ENCODE measurements at places on chromosomes 12 and 14.

- DNase-seq: no peak
Observed at GRCh38 chr14:49754570-49755097, 13.3 kb upstream of the KLHDC2 start.

GRCh38 chr12:91629440-91629839 is 446.8 kb upstream of the DCN start:
- DNase-seq: no peak

- DNase-seq: no peak
Observed at GRCh38 chr12:93706824-93707223, 29.6 kb downstream of the CRADD start.

DNA sequence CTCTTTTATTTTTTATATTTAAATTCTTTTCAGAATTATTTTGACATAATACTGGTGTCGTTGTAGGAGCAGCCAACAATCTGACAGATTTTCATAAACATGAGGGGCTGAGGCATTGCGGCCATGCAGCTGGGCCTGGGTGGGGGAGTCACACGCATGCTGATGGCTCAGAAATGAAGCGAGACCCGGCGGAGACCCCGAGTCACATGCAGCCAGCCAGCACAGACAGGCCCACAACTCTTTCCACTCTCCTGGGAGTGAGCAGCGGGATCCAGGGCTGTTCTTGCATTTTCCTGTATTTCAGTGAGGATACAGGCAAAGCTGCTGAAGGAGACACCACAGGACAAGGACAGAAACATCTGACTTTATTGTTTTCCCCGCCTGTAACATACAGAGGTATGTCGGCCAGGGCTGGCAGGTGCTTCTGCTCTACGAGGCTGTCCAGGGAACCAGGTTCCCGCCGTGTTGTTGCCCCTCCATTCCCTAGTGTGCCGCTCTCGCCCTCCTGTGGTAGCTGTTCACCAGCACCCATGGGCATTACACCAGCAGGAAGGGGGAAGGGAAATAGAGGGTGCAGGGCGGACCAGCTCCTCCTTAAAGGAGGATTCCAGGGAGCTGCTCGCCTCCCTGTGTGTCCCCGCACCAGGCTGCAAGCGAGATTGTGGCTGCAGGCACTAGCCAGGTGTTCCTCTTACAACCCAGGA is 30.5 kb downstream of the FZD10 start:
- no peak for DNase-seq

- no peak for DNase-seq
Observed at GRCh38 chr14:99724196-99724891, 40.2 kb downstream of the CYP46A1 start.

GRCh38 chr14:85599939-85600338 is 70.0 kb downstream of the FLRT2 start:
- DNase-seq: no peak

DNA sequence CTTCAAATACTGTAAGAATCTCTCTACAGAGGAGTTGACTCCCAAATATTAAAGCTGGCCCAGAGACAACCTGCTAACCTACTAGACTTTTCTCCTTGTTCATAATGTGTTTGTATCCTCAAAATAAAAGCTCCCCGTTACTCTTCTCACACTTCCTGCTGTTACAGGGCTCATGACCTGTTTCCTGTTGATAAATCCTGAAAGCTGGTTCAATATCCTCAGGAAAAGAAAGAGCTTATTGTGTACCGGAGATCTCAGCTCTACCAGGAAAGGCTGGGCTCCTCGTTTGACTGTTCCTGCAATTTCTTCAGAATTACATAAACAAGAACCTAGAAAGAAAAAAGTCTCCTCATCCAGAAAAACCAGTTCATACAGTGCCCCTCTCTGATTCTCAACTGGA is 30.8 kb downstream of the CLEC1A start:
- DNase-seq: no peak

- no peak for DNase-seq
Observed at GRCh38 chr12:304805-305204, 42.2 kb upstream of the SLC6A13 start.

GRCh38 chr12:52796839-52797528 is 1.1 kb upstream of the KRT3 start:
- peak; percentile 45 for DNase-seq

GRCh38 chr12:32155961-32156529 is 49.4 kb downstream of the BICD1 start:
- no peak for DNase-seq

- no peak for DNase-seq
Observed at GRCh38 chr12:16789204-16789790, 183.3 kb upstream of the LMO3 start.

DNA sequence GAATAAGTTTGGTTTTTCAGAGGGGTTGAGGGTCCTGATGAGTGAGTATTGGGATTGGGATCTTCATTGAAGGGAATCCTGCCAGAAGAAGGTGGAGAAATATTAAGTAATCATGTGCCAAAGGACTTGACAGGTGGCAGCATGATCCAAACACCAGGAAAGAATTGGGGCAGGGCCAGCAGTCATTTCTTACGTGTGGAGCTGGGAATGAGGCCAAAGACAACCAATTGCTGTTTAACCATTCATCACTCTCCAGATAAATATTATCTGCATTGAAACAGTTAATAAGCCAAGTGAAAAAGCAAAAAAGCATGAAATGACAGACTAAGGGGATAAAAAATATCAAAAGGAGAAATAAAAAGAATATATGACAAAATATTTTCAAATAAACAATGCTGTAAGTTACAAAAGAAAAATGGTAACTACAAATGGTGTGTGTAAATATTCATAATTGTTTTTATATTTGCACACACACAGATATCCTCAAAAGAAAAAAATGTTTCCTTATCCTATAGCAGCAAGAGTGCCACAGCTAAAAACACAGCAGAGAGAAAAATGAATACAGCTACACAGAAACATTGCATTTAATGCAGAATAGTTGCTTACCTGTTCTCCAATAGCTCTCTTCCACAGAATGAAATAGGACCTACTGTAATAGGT is 26.2 kb downstream of the C2CD5 start:
- no peak for DNase-seq

GRCh38 chr12:107091989-107092641 is 1.2 kb downstream of the CRY1 start:
- peak; percentile 92 for DNase-seq

GRCh38 chr12:68932961-68933893 is at the start of gene CPM:
CPM (minus strand) TSS chr12:68933171; CDS start chr12:68932837, 334 bp downstream.
- DNase-seq: peak; percentile 58

DNA sequence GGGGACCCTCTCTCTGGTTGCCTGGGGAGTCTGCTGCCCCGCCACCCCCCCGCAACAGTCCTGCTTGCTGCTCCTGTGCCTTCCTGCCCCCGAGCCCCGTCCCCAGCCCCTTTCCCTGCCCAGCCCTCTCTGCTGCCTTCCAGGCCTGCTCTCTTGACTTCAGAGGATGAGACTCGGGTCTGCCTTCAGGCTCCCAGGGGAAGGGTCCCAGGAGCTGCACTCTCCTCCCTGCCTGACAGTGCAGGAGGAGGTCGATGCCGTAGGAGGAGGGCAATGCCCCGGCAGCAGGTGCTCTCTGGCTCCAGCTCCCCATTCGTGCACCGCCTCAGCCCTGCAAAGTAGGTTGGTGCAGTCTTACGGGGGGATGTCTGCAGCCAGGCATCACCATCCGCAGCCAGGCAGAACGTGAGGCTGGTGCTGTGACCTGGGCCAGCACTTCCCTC is 185.1 kb upstream of the C14orf180 start:
- DNase-seq: no peak

- DNase-seq: no peak
Observed at GRCh38 chr12:53703756-53704155, 23.5 kb downstream of the CALCOCO1 start.

- no peak for DNase-seq
Observed at GRCh38 chr14:26332966-26333365, 264.9 kb downstream of the NOVA1 start.

- DNase-seq: no peak
Observed at GRCh38 chr14:58954052-58954451, 234.4 kb upstream of the DAAM1 start.

- no peak for DNase-seq
Observed at GRCh38 chr12:14956905-14957304, 4.5 kb downstream of the ARHGDIB start.

- DNase-seq: no peak
Observed at GRCh38 chr14:90756755-90757345, 59.4 kb downstream of the TTC7B start.

DNA sequence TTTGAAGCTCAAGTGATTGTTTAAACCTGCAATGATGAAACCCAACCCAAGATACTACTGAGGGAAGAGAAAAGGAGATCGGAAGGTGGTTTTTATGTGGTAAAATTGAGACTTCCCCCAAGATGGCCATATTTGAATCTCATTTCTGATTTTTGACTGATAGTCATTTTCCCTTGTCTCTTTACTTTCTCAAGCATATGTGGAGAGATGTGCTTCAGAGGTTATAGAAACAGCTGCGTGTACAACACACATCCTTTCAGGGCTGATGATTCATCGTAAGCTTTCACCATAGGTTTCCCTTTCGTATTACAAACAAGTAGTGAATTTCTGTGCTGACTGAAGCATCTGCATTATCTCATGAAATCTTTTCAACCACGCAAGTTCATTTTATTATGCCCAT is 276.2 kb downstream of the EMP1 start:
- DNase-seq: no peak

GRCh38 chr14:65012353-65012752 is 25.7 kb downstream of the FNTB start:
- DNase-seq: no peak

DNA sequence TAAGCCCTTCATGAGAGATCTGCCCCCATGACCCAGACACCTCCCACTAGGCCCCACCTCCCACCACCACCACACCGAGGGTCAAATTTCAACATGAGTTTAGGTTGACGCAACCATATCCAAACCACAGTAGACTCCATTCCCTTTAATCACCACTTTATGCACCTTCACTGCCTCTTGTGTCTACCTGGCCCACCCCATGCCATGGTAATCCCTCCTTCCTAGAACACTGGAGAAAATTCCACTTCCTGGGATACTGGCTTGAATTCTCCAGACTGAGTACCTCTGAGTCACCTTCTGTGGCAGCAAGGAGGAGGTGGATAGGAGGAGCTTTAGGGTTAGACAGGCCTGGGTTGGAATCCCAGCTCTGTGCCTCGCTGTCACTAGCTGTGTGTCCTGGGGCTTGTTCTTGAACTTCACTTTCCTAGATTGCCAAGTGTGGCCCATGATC is 26.1 kb upstream of the CIPC start:
- peak; percentile 56 for DNase-seq

DNA sequence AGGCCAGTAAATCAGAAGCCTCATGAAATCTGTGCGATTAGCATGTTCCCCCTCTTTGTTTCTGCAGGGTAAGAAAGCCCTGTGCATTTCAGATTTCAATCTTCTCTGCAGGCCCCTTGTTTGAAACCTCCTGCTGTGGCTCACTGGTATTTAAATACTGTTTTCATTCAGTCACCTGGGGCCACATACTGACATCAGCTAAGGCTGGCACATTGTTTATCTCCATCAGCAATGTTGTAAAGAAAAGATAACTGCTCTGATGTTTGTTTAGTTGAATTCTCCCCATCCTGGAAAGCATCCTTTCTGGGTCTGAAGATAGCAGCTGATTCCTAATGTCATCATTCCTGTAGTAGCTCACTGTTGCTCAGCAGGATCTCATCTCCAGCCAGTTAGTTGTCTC is 554.9 kb downstream of the NRXN3 start:
- no peak for DNase-seq
